ENCODE measurements at places on chromosomes 2 and 18.

DNA sequence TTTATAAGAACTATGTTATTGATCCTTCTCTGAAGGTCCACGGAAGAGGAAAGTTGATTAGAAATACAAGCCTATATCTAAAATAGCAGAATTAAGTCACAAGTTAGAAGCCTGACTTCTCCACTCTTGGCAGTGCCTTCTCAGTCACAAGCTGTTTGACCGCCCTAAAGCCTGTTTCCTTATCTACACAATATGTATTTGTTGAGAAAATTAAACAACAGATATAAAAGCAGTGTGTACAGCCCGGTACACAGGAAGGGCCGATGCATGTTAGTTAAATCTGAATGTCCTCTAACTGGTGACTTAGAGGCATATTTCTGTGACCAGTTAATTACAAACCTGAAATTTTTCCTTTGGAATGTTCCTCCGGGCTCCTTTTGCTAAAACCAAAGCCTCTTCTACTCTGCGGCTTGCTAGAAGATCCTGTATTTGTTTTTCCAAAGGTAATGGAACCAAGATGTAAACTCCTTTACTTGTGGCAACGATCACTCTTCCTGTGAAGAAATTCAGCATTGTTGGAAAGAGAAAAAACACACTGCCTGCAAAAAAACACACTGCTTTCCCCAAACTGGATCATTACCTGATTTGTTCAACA lies 33.4 kb downstream of the TGFBRAP1 start:
- no peak for DNase-seq

GRCh38 chr18:8865934-8866333 lies 160.6 kb downstream of the MTCL1 start:
- no peak for DNase-seq

- no peak for DNase-seq
Measured at GRCh38 chr2:181674461-181674860, 5.9 kb downstream of the NEUROD1 start.

GRCh38 chr18:6022845-6023244 lies 127.5 kb upstream of the TMEM200C start:
- no peak for DNase-seq

GRCh38 chr2:212649646-212650045 lies 111.0 kb upstream of the ERBB4 start:
- DNase-seq: no peak

GRCh38 chr18:69626643-69627242 lies 226.1 kb downstream of the DOK6 start:
- no peak for DNase-seq

- DNase-seq: no peak
Measured at GRCh38 chr2:206863716-206864115, 75.6 kb upstream of the CPO start.

DNA sequence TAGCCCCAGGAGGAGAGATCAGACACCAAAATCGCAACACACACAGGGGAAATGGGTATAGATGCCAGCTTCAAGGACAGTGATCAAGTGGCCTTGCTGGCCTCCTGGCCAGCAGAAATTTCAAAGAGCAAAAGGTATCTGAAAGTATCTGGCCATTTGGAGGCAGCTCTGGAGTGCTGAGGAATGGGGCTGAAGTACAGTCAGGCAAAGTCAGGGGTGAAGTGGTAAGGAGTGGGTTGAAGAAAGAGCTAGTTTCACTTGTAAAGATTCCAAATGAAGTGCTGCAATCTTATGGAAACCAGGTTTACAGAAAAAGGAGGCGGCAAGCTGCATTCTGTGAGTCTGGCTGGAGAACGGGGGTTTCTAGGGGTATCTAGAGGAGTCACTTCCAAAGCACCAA lies 19.2 kb upstream of the PCBP1 start:
- DNase-seq: no peak

GRCh38 chr2:12935796-12936195 lies 219.1 kb downstream of the TRIB2 start:
- DNase-seq: no peak

- no peak for DNase-seq
Measured at GRCh38 chr2:172978063-172978383, 97.6 kb upstream of the MAP3K20 start.

DNA sequence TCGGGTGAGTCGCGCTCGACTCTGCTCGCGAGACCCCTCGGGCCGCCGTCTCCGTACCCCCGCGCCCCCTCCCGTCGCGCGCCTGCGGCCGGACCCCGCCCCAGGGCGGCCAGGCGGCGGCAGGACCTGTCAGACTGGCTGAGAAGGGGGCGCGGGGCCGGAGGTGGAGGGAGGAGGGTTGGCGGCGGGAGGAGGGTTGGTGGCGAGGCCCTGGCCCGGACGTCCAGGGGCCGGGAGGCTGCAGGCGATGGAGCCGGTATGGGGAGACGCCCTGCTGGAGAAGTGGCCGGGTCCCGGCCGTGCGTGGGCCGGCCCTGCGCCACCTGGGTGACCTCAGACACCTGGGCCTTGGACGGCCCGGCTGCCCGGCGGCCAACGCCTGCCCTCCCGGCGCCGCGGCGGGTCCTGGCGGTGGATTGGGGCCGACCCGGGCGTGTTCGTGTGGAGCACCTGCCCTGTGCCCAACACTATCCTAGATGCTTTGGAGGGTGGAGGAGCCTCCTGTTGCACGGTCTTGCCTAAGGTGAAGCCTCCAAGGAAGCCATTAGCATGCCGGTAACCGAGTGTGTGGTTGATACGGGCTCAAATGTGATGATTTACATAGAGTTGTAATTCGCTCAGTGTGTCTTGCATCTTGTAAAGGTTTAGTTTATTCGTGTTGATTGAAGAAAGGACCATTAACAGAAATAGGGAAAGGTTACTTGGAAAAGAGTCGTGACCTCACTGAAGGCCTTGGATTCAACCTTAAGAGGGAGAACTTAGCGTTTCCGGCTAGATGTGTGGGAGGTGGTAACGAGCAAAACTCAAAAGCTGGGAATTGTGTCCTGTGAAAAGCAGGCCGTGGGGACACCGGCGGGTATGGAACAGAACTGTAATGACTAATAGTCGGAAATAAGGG lies 550 bp downstream of the MYL12B start:
- no peak for DNase-seq

GRCh38 chr2:102238039-102238756 lies 51.4 kb downstream of the IL1RL2 start:
- DNase-seq: no peak

GRCh38 chr2:137261881-137262585 lies 496.7 kb downstream of the THSD7B start:
- DNase-seq: no peak

DNA sequence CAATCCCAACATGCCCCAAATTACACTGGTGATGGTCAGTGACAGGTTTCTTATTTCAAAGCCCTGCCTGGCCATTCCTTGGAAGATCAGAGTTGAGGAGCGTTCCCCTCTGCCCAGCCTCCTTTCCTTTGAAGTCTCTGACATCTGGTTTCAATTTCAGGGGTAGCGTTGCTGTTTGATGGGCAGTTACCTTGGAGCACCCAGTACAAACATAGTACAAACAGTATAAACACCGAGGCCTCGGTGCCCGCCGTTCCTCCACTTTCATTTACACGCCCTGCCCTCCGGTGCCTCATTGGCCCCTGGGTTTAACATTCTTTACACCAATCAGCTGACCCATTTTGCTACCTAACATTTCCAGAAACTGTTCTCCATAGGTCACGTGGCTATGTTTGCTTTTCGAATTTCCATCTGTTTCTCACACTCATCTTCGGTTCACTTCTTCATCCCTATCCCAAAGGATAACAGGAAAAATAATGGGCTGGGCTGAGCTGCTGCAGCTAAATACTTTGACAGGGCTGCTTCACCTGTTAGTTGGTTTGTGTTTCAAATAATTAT lies 65.6 kb downstream of the NRP2 start:
- peak; percentile 31 for DNase-seq

DNA sequence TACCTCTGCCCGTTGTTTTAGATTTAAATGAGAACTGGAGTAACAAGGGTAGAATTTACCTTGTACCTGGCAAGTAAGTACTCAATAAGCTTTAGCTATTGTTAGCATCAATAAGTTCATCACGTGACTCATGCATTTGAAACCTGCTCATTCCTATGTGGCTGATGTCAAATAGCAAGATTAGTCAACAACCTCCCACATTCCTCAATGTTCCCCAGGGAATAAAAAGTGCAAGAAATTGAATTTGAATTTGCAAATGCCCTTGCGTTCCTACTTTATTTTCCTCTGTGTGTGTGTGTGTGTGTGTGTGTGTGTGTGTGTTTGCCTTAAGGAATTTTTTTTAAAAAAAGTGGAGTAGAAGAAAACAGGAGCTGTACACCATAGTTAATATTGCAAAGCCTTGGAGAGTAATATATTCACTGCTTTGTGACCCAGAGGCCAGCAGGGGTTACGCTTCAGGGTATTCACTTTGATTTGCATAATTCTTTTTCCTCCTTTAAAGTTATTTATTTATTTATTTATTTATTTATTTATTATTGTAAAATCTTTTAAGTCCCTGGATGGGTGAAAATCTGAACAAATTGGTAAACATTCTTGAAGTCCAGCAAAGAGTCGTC lies 43.9 kb upstream of the DNAH7 start:
- DNase-seq: no peak

DNA sequence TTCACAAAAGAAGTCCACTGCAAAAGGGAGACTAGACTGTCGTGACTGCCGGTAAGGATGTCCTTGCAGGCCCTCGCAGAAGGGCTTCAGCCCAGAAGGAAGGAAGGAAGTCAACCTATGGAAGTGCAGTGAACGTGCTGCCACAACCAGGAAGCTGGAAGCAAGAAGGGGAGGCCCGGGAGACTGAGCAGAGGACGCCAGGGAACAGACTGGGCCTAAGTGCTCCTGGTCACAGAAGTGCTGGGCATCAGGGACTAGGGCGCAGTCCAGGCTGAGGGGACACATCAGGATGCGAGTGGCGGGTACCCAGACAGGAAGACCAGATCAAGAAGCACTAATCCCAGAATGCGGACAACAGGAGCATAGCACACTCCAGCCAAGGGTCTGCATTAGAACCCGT lies 78.8 kb downstream of the PIEZO2 start:
- no peak for DNase-seq

- DNase-seq: no peak
Measured at GRCh38 chr2:201638326-201638725, 5.0 kb downstream of the TMEM237 start.

DNA sequence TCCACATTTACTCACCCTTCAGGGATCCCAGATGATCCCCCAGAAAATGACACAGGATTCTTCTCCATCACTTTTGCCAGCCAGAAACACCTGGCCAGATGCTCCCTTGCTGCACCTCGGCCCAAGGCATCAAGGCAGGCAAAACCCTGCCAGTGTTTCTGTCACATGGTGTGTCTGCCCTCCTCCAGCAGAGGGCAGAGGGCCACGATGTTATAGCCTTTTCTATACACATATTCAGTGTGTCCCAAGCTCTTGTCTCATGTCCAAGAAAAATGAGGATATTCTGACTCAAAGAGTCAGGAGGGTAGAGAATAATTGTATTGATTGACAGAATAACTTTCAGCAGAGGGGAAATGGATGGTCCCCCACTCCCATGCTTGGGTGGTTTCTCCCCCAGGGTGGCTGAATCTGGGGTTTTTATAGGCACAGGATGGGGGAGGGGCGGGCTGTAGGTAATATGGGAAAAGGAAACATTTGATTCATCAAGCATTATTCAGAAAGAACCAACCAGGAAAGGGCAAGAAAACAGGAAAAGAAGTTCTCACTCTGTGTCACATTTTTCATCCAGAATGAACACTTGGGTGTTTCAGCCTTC lies 933.9 kb downstream of the TRIB2 start:
- no peak for DNase-seq

DNA sequence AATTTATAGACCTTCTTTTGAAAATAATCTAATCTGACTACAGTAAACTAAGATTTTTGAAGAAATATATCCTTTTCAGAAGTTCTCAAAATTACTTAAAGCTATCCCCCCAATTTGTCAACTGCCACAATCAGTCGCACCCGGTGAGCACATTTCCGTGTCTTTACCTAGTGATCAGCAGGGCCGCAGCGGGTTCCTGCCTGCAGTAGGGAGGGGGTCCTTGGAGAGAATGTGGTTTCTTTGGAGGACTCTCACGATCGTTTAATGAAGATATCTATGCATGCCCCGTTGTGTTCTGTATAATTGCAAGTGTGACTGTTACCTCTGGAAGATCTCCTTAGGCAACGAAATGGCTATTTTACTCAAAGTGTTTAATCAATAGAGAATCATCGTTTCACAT lies 251.9 kb upstream of the RAB12 start:
- no peak for DNase-seq

DNA sequence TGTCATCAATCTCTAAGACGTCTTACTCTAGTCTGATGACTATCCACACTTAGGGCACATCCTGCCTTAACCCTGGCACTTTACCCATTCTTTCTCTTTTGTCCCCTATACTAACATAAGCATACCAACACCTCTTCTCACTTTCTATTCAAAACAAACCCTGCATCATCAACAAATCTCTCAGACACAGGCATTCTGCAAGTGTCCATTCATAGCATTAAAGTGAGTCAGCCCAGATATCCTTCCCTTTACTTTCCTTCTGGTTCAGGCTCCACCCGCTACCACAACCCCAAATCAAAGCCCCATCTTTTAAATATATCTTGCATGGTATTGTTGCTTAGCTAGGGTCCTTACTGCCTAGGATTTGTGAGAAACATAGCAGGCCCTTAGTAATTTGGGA lies 3.8 kb downstream of the GRB14 start:
- DNase-seq: no peak

- DNase-seq: peak; percentile 69
Measured at GRCh38 chr18:74963820-74964446, 245.0 kb downstream of the PTGR3 start.

GRCh38 chr2:28606986-28607441 lies 111.2 kb downstream of the PLB1 start:
- DNase-seq: no peak

DNA sequence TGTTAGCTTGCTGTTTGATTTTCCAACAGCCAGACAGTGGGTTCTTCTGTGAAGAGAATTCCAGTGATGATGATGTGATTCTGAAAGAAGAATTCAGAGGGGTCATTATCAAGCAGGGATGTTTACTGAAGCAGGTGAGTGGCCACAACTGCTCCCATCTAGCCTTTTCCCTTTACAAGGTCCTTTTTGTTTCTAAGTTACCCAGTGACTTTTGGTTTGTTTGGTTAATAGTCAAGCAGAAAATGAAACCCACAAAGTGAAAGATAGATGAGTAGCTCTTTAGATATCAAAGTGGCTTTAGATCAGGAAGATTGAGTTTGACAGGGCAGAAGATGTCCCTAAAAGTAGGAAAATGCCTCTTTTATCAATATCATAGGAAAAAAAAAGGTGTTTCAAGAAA lies 23.3 kb downstream of the PLEK start:
- DNase-seq: no peak

DNA sequence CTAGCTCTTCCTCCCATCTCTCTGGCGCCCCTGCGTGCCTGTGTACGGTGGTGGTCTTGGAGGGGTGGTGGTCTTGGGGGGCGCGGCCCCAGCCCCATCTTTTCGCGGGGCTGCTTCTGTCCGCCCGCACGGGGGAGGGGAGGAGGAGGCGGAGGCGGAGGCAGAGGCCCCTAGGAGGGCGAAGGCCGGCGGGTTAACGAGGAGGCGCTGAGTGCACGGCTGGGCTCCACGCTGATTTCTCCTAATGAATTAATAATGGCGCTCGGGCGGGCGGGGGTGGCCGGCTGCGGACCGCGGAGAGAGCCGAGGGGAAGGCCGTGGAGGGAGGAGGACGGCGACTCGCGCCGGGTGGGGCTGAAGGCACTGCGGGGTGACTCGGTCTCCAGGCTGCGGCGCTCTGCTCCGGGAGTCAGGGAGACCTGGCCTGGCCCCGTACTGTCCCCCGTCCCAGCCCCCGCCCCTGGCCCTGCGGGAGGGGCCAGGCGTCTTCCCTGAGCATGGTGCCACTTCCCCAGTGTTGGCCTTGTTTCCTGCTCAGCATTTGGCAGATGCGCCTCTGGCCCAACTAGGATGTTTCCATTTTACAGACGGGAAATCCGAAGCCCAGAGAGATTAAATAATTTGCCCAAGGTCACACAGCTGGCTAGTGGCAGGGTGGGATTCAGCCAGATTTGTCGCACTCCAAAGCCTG lies 6.0 kb downstream of the GAREM2 start:
- DNase-seq: peak; percentile 37
